ENCODE measurements at places on chromosomes 6 and 20.

GRCh38 chr6:156807028-156807427 is 29.9 kb downstream of the ARID1B start:
- no peak for DNase-seq

DNA sequence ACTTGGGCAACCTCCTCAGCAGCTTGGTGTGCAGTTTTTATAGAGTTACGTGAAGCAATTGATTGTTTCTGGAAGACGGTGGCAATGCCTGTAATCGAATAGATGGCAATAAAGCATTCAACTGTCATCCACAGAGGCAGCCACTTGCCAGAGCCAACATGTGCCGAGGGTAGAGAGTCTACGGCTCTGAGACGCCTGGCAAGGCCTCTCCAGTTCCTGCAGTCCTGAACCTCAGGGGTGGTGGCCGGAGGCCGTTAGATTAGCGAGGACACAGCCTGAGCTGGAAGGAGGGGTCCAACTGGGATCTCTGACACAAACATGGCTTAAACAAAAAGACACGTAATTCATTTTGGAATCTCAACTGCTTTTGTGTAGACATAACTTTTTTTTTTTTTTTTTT is 775 bp upstream of the TTLL2 start:
- no peak for DNase-seq

DNA sequence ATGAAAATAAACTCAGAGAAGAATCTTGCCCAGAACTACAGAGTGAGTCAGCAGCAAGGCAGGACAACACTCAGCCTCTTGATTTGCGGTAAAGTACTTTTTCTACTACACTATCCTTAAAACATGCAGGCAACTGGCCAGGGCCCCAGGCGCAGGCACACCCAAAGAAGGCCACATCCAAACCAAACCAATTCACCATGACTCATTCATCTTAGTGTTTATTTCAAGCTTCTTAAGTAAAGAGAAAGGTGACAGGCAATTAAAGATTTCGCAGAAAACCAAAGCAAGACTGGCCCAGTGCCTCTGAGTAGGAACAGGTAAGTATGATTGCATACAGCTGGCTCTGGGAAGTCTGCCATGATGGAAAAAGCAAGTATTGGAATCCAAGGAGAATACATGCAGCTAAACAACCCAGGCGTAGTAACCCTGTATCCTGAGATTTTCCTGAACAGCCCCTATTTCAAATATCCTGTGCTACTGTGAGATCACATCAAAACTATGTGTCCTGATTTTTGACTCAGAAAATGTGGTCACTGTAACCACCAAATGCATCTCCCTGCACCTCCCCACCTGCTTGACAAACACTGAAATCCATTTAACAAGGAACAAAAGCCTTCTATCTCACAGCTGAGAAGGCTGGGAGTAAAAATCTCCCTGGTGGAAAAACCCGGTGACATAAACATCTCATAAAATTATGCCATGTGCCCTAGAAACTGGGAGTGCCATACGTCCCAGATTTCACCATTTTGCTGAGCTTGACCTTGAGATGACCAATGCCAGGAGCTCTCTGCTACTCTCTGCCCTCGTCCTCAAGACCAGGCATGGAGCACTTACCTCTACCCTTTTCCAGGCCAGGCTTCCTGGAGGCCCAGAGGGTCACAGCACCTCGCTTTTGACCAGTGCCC is 12.4 kb downstream of the WFDC3 start:
- no peak for DNase-seq

DNA sequence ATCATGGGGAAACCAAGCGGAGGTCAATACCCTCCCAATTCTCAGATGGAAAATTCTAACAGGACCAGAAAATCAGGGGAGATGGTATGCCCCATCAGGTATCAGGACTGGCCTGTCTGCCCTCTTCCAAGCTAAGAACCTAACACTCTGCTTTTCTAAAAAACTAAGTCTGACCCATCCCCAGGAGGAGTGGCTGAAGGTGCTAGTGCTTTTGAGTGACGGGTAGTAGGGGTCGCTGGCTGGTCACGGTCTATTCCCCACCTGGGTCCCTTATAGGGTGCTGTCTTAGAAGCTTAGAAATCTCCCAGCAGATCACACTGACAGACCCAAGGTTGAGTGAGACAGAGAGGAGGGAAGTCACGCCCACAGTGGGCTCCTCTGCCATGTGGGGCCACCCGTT is 9.6 kb downstream of the ABHD16A start:
- DNase-seq, result no peak

- no peak for DNase-seq
These were observed 5.2 kb upstream of the TP53RK start for GRCh38 chr20:46694484-46694883.

DNA sequence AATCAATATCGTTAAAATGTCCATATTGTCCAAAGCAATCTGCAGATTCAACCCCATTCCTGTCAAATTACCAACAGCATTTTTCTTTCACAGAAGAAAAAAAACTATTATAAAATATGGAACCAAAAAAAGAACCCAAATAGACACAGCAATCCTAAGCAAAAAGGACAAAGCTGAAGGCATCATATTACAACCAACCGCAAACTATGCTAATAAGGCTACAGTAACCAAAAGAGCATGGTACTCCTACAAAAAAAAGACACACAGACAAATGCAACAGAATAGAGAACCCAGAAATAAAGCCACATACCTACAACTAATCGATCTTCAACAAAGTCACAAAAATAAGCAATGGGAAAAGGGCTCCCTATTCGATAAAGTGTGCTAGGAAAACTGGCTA is 49.2 kb downstream of the RNGTT start:
- no peak for DNase-seq

DNA sequence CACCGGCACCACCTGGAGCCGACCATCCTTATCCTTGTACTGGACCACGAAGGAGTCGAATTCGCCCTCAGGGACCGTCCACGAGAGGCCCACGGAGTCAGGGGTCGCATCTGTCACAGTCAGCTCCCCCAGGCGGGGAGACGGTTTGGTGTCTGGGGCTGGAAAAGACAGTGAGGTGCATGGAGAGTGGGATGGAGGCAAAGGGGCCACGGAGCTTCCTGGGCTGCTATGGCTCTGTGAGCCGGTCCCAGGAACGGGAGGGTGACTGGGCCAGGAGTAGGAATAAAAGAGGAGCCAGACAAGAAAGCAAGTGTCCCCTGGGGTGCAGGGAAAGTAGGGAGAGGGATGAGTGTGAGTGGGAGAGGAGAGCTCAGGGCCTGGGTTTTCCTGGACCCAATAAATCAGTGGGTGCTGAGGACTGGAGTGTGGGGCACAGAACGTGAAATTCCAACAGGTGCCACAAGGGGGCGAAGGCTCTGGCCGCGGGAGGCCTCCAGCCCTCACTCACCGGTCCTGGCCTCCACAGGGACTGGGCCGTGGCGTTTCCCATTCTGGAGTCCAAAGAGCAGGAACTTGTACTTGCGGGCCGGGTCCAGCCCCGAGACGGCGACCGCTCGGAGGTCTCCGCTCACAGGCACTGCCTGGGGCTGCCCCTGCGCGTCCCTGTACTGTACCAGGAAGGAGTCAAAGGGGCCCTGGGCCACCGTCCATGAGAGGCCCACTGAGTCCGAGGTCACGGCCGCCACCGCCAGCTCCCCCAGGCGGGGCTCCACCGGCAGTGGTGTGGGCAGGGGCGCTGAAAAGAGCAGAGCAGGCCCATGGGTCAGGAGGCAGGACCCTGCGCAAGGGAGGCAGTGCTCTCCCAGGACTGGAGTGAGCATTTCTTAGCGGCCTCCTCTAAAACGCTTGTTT is 9.9 kb downstream of the CYP21A2 start:
- no peak for DNase-seq

- peak; percentile 75 for DNase-seq
These were observed 649 bp upstream of the RGL2 start for GRCh38 chr6:33299237-33299944.

GRCh38 chr6:170393033-170393432 is 86.5 kb downstream of the FAM120B start:
- DNase-seq, result no peak

- DNase-seq, result no peak
These were observed 58.0 kb upstream of the CD93 start for GRCh38 chr20:23143986-23144690.

GRCh38 chr20:4656491-4656890 is 65.2 kb upstream of the PRND start:
- DNase-seq, result no peak

GRCh38 chr6:10393544-10394225 is 21.2 kb downstream of the TFAP2A start:
- no peak for DNase-seq

DNA sequence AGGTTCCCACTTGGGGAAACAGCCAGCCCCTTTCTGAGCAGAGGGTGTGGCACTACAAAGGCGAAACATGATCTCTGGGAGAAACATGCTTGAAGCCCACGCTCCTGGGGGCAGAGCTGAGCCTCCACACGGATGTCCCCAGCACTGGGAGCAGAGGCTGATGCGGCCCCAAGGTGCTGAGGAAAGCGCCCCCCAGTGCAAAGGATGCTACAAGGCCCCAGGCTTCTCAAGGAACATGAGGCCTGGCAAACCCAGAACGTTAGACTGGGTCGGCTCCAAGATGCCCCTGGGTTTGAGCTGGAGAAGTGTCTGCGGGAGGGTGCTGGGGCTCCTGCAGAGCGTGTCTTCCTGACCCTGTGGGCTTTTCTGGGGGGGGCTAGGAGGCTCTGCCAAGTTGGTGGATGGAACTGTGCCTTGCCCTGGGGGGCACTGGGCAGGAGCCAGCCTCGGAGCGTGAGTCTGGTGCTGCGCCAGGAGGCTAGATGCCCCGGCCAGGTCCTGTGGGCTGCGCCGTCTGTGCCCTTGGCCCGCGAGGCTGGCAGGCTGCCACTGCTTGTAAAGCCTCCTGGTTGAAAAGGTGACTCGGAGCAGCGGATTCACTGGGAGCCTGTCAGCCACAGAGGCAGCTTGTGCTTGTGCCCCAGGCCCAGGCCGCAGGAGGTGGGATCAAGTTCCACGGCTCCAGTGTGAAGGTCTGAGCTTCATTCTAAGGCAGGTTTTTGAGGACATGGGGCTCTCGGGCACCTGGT is 8.1 kb downstream of the SYNJ2 start:
- peak; percentile 21 for DNase-seq
